NCI-H1436 treated with DMSO at 0.1 percent for 48 hours (cell line): ENCODE measurements at places on chromosomes 3 and 15.

DNA sequence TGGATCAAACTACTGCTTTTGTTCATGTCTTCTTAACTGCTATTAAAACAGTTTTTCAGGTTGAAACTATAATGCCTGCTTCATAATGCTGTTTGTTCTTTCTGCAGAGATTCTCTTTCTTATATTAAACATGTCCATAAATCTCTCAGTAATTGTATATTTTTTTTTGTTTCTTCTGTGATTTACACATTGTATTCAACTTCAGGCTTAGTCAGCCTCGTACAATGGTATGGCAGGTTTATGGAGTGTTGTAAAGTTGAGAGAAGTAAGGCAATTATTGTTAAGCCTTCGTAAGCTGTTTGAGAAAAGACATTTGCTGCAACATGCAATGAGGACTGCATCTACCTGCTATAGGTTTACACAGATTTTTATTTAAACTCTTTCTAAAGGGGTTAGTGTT is 977.1 kb downstream of the DIPK2A start:
- no peak for DNase-seq

DNA sequence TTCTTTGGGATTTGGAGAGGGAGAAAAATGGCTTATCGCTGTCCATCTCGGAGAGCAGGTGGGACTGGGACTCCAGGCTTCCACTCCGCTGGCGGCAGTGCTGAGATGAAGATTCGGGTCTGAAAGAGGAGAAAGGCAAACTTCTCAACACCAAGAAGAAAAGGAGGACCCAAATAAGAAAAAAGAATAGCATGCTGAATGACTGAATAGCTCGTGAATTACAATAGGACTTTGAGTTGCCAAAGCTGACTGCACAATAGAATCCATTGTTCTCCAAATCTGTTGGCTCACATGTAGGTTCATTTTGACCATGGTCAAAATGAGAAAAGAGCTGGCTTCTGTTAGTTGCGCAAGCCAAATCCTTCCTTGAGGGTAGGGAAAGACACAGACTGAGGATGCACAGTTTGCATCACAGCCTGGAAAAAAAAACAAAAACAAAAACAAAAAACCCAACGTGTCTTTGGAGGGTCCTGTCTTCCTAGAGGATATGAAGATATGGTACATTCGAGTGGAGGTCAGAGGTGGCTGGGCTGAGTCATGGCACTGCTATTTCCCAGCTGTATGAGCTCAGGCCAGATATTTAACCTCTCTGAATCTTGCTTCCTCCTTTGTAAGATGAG is 59.3 kb upstream of the LMOD3 start:
- no peak for DNase-seq

GRCh38 chr3:76479161-76479650 is 560.7 kb upstream of the ROBO2 start:
- DNase-seq: no peak

DNA sequence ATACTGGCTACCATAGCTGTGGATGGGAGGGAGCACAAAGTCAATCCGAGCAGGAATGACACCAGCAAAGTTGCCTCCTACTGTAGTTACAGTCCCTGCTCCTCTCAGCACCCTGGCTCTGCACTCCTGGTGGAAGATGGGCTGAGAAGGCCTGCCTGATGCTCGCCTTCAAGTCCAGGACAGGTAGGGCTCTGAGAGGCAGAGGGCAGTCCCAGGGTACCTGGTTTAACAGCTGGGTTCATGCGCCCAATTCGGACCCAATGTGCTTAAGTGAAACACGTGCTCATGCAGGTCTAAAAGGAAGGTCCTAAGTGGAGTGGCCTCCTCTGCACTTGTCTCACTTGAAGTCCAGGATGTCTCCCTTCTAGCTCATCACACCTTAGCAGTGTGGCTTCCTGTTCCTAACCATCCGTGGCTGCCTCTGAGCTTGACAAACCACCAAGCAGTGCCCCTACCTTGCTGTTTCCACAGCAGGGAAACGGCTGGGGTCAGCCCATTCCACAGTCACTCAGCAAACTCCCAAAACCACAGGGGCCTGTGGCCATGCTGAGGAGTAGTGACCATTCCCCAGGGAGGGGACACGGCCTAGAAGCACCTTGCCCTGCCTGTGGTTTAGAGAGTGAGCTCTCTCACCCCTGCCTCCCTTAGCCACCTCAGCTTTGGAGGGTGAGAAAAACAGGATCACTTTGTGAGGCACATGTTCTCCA is 3.9 kb upstream of the MUSTN1 start:
- no peak for DNase-seq

DNA sequence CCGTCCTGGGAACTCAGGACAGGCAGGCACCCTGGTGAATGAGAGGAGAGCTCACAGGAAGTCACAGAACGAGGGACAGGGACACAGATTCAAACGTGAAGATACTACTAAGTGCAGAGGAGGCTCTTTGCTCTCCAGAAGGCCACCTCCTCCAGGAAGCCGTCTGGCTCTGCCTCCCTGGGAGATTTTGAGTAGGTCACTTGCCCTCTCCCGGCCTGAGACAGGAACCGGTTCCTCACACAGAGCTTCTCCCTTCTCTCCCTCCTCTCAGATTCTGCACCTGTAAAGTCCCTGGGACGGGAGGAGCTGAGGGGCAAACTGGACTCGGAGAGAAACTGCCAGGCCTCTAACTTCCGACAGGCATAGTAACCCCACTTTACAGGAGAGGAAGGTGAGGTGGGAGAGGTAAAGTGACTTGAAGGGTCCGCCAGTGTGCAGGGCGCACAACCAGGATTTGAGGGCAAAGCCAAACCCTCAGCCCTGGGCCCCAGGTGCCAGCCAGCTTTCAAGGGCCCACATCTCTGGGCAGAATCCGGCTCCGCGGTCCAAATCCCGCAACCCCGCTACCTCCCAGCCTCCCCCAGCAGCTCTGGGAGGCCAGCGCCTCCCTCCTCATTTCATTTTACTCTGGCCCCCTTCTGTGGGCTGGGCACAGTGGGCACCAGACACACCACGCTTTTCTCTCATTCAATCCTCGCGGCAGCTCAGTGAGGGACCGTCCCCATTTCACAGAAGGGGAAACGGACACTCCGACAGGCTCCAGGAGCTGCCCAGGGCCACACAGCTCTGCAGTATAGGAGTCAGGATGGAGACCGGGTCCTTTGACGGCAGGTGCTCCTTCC is 150.2 kb downstream of the SMAD6 start:
- DNase-seq: no peak

GRCh38 chr15:27844018-27844666 is 255.0 kb downstream of the OCA2 start:
- DNase-seq: no peak

DNA sequence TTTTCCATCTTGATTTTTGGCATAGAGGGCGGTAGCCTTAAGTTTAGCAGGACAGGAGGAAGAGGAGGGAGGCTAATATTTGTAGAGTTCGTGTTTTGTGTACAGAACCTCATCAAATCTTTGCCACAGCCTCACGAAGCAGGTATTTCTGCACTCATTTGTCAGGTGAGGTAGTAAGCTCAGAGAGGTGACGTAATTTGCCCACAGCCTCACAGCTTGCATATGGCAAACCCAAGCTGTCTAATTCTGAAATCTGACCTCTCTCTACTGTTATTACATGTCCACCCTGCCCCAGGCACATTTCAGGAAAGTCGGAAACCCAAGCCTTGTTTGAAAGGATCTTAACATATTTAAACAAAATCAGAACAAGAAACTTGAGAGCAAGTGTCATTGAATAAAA is 91.1 kb upstream of the TPM1 start:
- DNase-seq: no peak
